ENCODE measurements at places on chromosomes 12 and 14.

DNA sequence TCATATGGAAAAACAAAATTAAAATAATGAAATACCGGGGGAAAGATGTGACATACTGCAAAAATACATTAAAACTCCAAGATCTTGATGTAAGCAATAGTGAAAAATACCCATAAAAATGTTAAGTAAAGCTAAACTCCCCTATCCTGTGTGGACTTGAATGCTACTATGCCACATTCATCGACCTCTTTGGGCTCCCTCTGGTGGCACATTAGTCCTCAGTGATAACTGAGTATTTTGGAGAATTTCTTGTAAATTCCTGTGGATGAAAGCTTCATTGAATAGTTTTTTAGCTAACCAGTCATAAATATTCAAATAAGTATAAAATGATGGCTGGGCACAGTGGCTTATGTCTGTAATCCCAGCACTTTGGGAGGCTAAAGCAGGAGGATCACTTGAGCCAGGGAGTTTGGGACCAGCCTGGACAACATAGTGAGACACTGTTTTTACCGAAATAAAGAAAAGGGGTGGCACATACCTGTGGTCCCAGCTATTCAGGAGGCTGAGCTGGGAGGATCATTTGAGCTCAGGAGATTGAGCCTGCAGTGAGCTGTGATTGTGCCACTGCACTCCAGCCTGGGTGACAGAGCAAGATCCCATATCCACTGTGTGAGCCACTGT is 42.4 kb upstream of the SGPP1 start:
- DNase-seq = peak; percentile 43

GRCh38 chr14:76343386-76343785 is 32.6 kb upstream of the ESRRB start:
- DNase-seq = no peak

DNA sequence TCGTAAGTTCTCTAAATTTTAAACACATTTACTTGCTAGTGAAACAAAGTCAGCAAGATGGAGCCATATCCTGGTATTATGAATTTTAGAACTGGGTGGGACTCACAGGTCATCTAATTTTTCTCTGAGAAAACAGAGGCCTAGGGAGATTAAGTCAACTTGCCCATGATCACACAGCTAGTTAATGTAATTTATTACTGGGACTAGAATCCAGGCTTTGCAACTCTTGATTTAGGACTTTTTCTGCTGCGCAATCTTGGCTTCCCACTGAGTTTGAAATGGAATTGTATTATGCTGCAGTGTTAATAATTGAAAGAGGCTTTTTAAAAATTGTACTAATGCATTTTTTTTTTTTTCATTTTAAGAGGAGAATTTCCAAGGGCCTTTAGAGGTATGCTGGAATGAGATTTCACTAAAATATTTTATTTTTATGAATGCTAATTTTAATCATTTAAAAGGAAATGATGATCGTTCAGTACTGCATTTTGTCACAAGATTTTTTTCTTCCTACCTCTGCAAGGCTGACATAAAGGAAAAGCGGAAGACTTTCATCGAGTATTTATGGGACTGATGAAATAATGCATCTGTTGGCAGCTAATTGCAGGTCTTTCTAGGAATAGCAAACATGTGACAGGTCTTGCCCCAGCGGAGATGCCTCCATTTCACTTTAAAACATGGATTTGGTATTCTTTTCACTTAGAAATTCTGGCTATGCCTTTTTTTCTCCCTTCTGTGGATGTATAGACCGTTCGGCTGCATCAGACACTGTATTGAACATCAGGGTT is 9.6 kb downstream of the CRADD start:
- DNase-seq = no peak

DNA sequence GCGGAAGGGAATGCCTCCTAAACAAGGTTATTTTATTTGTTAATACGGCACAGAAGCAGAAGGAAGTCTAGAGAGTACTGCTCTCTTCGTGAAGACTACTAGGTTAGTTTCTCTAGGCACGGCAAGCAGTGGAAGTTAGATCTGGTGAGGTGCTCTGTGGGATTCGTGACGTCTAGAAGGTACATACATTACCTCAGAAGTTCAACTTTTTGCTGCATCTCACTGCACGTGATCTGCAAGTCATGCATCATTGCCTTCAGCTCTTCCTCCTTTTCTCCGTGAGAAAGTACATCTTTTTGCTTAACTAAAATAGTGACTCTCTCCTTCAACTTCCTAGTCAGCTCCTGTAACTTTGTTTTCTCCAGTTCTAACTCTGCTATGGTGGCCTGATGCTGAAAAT is 74.7 kb downstream of the NIN start:
- DNase-seq = no peak

- DNase-seq = peak; percentile 74
Observed at GRCh38 chr12:54390668-54391551, 6.4 kb upstream of the ZNF385A start.

DNA sequence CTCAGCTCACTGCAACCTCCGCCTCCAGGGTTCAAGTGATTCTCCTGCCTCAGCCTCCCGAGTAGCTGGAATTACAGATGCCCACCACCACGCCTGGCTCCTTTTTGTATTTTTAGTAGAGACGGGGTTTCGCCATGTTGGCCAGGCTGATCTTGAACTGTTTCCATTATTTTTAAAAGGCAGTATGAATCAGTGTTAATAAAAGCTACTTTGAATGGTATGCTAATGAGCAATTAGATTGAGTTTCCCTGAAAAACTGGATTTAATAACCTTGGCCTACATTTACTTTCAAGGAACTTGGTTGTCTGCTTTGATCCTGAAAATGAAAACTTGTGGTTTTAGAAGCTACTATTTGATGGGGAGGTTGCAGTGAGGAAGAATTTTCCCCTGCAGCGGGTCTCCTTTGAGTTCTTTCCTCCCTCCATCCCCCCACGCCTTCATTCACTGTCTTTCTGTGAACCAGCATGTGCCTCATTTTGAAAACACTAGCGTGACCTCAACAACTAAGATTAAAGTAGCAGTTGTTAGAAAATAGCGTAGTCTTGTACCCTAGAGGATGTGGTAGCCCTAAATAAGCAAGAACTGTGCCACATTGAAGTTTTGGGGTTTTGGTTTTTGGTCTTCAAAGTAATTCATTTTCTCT is 17.8 kb upstream of the RPS6KA5 start:
- DNase-seq = no peak

GRCh38 chr14:103281496-103282231 is 52.4 kb upstream of the EIF5 start:
- peak; percentile 66 for DNase-seq

GRCh38 chr14:55752580-55753390 is 172.8 kb downstream of the KTN1 start:
- DNase-seq = no peak

GRCh38 chr14:61502459-61503093 is 181.2 kb downstream of the PRKCH start:
- DNase-seq = no peak

DNA sequence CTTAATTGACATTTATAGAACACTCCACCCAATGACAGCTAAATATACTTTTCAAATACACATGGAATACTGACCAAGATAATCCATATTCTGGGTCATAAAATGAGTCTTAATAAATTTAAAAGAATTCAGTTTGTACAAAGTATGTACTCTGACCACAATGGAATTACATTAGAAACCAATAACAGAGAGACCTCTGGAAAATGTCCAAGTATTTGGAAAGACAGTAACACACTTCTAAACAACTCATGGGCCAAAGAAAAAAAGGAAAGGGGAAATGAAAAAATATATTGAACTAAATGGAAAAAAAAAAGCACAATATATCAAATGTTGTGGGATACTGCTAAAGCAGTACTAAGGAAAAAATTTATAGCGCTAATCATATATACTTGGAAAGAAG is 52.0 kb downstream of the CRACR2A start:
- DNase-seq = no peak

DNA sequence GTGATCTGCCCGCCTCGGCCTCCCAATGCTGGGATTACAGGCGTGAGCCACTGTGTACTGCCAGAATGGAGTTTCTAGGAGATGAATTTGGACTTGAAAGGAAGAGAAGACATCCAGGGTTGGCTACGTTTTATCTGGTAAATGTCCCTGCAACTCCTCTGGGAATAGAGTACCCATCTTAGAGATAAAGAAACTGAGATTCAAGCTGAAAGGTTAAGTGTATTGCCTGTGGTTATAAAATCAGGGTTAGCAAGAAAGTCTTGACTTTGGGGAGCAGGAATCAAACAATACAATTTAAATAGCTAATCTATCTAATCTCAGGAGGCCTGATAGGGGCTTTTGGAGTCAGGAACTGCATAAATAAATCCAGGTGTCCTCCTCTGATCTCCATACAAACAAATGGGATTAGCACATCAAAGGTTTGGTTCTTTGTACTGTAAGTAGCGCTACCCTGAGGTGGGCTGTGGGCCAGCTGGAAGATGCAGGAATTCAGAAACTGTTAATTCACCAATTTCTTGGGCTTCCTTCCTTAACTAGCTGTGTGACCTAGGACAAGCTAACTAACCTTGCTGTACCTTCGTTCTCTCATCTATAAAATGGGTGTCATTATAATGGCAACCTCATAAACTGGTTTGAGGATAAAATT is 45.1 kb downstream of the TBX3 start:
- no peak for DNase-seq

DNA sequence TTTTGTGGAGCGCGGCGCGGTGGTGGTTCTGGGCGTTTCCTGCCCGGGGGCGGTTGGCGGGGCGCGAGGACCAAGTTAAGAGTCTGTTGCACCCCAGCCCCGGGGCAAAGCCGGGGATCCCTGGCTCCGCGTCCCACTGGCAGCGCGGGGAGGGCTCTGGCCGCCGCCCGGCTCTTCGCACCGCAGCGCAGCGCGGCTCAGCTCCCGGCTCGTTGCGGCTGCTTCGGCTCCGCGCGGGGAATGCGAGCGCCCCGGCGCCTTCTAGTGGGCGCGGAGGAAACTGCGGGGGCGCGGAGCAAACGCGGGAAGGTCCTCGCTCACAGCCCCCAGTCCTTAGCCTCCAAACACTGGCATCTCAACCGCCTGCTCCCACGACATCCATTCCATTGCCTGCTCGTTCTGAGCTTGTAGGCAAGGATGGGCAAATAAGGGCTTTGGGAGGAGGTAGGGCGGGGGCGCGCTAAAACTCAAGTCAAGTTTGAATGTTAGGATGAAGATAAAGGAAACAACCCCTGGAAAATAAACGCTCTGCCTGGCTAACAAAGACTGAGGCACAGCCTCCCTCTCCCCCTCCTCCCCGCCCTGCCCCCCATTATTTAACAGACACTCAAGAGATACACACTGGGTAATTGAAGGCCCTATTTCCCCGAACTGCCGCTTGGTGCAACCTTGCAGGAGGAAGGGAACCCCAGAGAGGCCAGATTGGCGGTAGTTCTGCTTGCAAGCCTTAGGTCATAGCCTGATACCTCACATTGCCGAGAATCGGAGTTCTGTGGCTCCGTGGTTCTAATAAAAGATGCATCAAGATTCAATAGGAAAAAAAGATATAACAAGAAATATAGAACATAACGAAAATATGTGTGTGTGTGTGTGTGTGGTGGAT is at the start of gene B4GALNT1:
Gene B4GALNT1, minus strand, starts transcription at position 244 of the 883 bp plus-strand sequence. CDS start 1,069 bp downstream, outside the sequence.
- DNase-seq = peak; percentile 91

DNA sequence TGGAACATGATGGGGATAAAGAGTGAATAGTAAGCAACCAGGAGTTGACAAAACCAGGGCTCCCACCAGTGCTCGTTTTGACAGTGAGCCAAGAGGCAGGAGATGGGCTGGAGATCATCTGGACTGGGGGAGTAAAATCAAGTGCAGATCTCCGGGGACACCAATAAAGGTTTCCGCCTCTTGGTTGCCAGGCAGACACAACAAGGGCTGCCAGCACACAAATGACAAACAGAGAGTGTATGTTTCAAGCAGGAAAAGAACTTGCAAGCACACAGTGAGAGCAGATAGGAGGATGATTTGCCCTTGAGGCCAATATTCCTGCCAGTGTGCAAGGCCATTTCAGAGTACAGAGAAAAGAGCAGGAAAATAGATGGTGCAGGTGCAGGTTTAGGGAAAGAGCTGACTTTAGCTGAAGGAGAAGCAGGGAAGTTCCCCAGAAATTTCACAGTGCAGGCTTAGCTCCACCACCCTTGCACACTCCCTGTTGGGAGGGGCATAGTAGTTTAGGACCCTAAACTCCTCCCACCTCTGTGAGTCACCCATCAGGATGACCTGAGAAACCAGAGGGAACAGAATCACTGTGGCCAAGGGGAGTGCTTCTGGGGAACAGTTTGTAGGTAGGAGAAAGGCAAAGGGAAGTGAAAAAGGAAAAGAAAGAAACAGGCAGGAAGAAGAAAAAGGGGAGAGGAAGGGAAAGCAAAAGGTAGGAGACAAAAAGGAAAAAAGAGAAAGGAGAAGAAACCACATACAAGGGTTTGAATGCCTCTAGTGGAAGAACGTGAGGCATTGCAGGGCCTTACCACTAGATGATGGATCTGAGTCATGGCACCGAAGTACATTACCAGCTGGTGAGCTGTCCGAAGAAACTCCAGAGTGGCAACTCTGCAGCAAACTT is 404.4 kb downstream of the SLC6A15 start:
- peak; percentile 38 for DNase-seq

GRCh38 chr14:38145142-38145541 is 62.6 kb upstream of the SSTR1 start:
- DNase-seq = no peak

- DNase-seq = no peak
Observed at GRCh38 chr12:20390846-20391245, 22.5 kb downstream of the PDE3A start.

DNA sequence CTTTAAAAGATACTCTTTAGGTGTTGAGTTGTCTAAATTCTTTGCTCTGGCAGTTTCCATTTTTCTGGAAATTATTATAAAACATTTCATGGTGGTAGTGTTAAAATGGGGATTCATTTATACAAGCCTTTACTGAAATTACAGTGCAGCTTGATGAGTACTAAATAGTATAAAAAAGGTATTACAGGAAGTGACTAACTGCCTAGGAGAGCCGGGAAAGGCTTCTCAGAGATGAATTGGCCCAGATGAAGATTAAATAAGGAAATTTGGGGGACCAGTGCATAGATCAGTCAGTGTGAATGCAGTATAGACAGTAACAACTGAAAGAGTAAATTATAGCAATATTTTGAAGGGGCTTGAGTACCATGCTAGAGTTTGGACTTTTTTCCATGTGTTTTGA is 7.5 kb downstream of the PSMA6 start:
- no peak for DNase-seq

DNA sequence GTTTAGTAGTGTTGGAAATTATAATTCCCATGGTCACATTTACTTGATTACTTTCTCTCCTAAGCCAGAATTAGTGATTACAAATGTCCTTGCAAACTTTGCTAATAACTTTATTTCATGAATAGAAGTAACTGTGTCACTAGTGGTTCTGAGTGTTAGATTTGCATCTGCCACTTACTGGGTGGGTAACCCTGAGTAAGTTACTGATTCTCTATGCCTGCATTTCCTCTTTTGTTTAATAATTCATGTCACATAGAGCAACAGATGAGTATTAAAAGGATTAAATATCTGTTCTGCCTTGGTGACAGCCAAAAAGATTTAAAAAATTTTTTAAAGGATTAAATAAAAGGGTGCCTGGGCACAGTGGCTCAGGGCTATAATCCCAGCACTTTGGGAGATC is 78.6 kb downstream of the BHLHE41 start:
- no peak for DNase-seq

GRCh38 chr14:81415781-81416180 is 15.7 kb upstream of the STON2 start:
- no peak for DNase-seq

- DNase-seq = no peak
Observed at GRCh38 chr14:99395909-99396530, 84.6 kb downstream of the SETD3 start.
